DMS53 (cell line): ENCODE measurements at places on chromosomes 3 and 15.
A peak's percentile ranks its signal among the peaks of the same experiment; 100 is the strongest.

GRCh38 chr15:32717426-32718226 is at the start of gene GREM1:
GREM1 (plus strand) TSS chr15:32718004; CDS start chr15:32730691, 12,687 bp downstream.
- DNase-seq: peak; percentile 35

DNA sequence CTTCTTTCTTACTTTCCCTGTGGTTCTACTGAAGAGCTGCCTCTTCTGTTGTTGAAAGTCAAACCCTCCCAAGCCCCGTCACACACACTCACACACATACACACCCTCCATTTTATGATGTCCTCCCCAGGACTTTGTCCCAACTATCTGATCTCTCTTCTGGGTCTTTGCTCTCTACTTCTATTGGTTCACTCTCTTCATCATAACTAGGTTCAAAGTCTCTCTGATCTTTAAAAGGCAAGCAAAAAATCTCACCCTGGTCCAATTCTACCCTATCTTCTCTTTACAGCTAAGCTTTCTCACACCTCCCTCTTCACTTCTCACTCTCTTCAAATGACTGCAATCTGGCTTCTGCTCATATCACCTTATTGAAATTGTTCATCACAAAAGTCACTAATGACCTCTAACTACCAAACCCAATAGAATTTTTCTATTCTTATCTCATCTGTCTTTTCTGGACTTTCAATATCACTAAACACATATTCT is 34.8 kb downstream of the LRRFIP2 start:
- no peak for DNase-seq

- DNase-seq: no peak
Measured at GRCh38 chr3:177174607-177175170, 22.6 kb downstream of the TBL1XR1 start.

- DNase-seq: no peak
Measured at GRCh38 chr3:17995769-17996168, 253.3 kb upstream of the TBC1D5 start.

- no peak for DNase-seq
Measured at GRCh38 chr3:189172668-189173419, 1.1 kb downstream of the TPRG1 start.

- no peak for DNase-seq
Measured at GRCh38 chr3:61730056-61730455, 168.7 kb downstream of the PTPRG start.

GRCh38 chr3:73677336-73678024 is 52.7 kb upstream of the PDZRN3 start:
- DNase-seq: no peak

- DNase-seq: no peak
Measured at GRCh38 chr15:79078763-79079410, 11.7 kb downstream of the RASGRF1 start.

DNA sequence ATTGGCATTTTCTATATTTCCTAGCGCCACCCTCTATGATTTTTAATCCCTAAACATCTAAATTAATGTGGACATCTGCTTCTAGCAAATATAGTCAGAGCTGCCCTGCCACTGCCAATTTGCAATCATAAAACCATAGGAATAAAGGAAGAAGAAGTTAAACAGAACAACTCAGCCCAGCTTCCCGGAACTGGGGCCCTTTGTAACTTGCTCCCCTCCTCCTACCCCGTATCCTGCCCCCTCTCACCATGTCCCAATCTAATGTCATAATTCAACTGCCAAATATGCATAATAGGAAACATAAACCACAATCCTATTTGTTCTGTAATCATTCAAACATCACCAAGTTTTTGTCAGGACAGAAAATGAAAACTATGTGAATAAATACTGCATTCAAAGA is 74.4 kb upstream of the ACP3 start:
- no peak for DNase-seq

DNA sequence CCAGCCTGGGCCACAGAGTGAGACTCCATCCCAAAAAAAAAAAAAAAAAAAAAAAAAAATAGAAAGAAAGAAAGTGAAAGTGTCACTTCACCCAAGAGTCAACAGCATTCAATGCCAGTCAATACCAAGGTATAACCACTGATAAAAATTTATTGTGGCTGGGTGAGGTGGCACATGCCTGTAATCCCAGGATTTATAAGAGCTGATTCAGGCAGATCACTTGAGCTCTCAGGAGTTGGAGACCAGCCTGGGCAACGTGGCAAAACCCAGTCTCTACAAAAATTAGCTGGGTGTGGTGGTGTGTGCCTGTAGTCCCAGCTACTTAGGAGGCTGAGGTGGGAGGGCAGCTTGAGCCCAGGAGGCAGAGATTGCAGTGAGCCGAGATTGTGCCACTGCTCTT is 46.5 kb upstream of the PIK3CB start:
- no peak for DNase-seq

DNA sequence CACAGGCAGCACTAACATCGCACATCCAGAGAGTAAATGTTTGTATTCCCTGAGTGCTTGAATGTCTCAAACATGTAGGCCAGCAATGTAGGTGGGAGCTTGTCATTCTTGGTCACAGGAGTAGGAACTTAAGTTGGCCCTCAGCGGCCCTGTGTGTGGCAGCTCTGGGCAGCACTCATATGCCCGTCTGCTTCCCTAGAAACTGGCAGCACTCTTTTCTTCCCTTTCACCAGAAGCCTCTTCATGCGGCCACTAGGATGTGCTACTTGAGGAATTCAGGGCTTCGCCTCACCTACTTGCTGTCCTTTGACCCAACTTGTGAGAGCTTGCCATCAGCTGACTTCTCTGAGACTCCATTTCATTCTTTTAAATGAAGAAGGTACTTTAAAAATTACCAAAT is 69.5 kb downstream of the TIPARP start:
- DNase-seq: no peak

GRCh38 chr3:127658234-127658633 is 14.5 kb upstream of the ABTB1 start:
- no peak for DNase-seq

DNA sequence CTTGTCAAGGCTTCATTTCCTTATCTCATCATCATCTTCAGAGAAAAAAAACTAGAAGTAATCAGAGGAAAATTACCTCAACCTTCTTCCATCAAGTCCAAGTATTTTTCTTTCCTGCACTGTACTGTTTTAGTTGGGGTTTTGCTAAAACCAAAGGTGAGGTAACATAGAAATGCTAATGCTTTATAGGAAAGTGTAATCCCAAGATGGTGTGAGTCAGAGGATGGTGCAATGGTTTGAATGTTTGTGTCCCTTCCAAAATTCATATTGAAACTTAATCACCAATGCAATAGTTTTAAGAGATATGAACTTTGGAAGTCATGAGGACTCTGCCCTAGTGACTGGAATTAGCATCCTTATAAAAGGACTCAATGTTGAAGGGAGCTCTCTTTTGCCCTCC is 79.5 kb downstream of the KBTBD8 start:
- no peak for DNase-seq

- peak; percentile 9 for DNase-seq
Measured at GRCh38 chr3:128427175-128427857, 39.4 kb downstream of the DNAJB8 start.

- DNase-seq: no peak
Measured at GRCh38 chr3:99248913-99249312, 347.4 kb upstream of the DCBLD2 start.

DNA sequence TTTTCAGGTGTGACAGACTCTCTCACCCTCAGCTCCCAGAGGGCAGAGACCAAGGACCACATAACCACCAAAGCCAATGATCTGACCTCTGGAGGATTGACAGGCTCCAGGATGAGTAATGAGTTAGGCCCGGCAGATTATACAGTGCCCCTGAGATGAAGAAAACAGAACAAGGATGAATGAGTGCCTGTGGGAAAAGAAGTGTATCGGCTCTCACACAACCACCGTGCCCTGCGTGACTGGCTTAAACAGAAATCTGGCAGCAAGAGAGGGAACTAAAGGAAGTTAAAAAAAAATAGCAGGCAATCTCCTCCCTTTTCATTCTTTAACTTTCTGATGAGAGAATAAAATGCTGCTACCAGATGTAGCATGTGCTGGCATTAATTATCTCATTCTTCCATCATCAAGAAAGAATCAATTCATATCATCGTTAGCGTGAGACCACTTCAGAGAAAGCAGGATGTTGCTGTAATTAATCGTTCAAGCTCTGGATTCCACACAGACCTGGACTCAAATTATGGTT is 227.5 kb upstream of the COL8A1 start:
- DNase-seq: no peak

GRCh38 chr3:134827213-134827612 is 32.2 kb downstream of the EPHB1 start:
- DNase-seq: no peak

DNA sequence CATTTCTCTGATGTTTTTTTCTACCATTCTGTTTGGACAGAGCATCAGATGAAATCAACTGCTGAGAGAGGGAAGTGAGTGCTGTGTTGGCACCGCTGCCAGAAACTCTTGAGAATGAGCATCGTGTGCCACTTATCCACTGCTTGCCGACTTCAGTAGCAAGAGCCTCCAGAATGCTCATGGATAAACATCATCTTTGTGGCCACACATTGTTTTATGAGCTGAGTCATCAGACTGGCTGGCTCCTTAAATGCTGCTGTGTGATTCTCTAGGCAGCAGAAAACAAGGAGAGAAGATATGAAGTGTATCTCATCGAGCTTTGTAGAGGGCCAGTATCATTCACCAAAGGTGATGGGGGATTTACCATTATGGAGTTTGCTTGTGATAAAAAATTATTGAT is 3.4 kb upstream of the DOCK3 start:
- peak; percentile 83 for DNase-seq

- DNase-seq: peak; percentile 30
Measured at GRCh38 chr3:110272525-110272924, 799.1 kb upstream of the NECTIN3 start.

- peak; percentile 21 for DNase-seq
Measured at GRCh38 chr15:58669108-58669507, 80.4 kb downstream of the ADAM10 start.

GRCh38 chr15:100602064-100602822 is at the start of the genes ASB7 and LINS1:
ASB7 (plus strand) TSS chr15:100602589; CDS start chr15:100612217, 9,628 bp downstream.
LINS1 (minus strand) TSS chr15:100602184; CDS start chr15:100580842, 21,342 bp downstream.
- DNase-seq: peak; percentile 99

GRCh38 chr3:85572426-85572825 is 613.6 kb downstream of the CADM2 start:
- DNase-seq: no peak

DNA sequence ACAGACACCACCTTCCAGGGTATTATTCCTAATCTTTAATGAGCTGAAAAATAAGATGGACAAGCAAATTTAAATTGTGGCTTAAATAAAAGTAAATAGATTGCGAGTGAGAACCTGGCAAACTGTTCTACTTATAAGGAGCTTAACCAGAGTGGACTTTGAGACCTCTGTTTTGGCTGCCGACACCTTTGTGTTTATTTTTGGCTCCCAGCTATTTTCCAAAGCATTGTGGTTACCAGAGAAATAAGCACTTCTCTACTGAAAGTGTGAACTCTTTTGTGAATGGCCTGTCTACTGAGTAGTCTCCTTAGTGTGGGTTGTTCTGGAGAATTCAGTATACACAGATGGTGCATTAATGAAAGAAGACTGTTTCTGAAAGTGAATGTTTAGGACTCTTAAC is 109.4 kb downstream of the ATP8B4 start:
- DNase-seq: peak; percentile 25

GRCh38 chr3:71958533-71958932 is 173.6 kb upstream of the PROK2 start:
- DNase-seq: no peak

DNA sequence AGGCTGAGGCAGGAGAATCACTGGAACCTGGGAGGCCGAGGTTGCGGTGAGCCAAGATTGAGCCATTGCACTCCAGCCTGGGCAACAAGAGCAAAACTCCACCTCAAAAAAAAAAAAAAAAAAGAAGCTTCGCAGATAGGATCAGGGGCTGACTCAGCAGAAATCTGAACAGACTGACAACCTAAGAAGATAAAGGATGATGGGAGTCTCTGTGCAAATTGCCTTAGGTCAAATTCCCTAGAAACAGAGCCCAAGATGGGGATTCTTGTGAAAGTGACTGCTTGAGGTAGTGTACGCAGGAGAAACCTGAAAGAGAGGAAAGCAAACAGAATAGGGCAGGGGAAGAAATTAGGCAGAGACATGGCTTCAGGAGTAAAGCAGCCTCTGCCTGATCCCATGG is 160.8 kb upstream of the LRIG1 start:
- DNase-seq: no peak

DNA sequence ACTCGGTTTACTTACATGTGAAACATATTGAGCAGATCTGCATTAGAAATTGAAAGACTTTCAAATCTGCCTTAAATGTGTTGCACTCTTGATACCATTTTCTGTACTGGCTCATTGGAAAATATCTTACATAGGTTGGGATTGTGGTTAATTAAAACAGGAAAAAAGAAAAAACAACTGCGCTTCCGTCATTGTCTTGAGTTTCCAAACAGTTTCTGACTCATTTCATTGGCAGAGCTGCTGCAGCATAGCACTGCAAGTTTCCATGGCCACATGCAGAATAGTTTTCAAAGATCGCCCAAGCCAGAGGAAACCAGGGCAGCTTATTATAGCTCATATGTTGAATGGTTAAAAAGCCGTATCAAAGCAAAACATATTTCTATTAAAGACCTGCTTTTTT is 446.6 kb upstream of the BCHE start:
- DNase-seq: no peak

- no peak for DNase-seq
Measured at GRCh38 chr15:55743729-55744655, 1.0 kb upstream of the PRTG start.

GRCh38 chr3:175179055-175179454 is 319.9 kb downstream of the NAALADL2 start:
- peak; percentile 86 for DNase-seq

- DNase-seq: no peak
Measured at GRCh38 chr3:120560304-120561250, 35.6 kb upstream of the NDUFB4 start.
